ENCODE measurements at places on chromosomes 6 and 20. TPM values are rescaled to one million over a fixed set of nuclear protein-coding genes. Genes with fewer than 3 reads are reported as not detected.

The C6orf163 gene
- 11.8 TPM for total RNA-seq

The CCN6 gene
- total RNA-seq = not detected

The HSPA1L gene
- 2.4 TPM for total RNA-seq

The CRYBG1 gene
- 47.2 TPM for total RNA-seq

The EYA2 gene
- 1.8 TPM for total RNA-seq

The CD2AP gene
- 46.9 TPM for total RNA-seq

The RCAN2 gene
- total RNA-seq = not detected

The LSM2 gene
- total RNA-seq = 52.4 TPM

The GHRH gene
- not detected for total RNA-seq

The GGTLC1 gene
- total RNA-seq = not detected

The SNPH gene
- 3.0 TPM for total RNA-seq

The POU3F2 gene
- total RNA-seq = not detected

The C6orf52 gene
- not detected for total RNA-seq

The L3MBTL1 gene
- 35.7 TPM for total RNA-seq

The BACH2 gene
- 235 TPM for total RNA-seq

The EMILIN3 gene
- total RNA-seq = not detected

The HAO1 gene
- not detected for total RNA-seq
